AML-193 (cell line): ENCODE measurements at places on chromosomes 6 and 20.

GRCh38 chr6:163583558-163583957, 169.0 kb downstream of the QKI start:
- no peak for DNase-seq

DNA sequence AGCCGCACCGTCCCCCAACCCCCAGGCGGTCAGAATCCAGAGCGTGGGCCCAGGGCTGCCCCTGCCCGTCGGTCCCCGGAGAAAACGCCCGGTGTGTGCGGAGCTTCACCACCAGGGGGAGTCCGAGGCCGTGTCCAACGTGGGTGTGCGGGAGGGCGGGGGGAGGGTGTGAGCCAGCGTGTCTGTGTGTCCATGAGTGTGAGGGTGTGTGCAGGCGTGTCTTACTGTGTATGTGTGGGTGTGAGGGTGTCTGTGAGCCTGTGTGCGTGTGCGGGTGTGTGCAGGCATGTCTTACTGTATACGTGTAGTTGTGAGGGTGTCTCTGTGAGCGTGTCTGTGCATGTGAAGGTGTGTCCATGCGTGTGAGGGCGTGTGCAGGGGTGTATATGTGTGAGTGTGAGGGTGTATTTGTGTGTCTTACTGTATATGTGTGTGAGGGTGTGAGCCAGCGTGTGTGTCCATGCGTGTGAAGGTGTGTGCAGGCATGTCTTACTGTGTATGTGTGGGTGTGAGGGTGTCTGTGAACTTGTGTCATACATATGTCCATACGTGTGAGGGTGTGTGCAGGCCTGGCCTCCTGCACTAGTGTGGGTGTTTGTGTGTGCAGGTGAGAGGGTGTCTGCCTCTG, 24.6 kb upstream of the GATA5 start:
- DNase-seq = peak; percentile 58

- no peak for DNase-seq
These were observed 41.3 kb downstream of the DSTN start for GRCh38 chr20:17611290-17611539.

DNA sequence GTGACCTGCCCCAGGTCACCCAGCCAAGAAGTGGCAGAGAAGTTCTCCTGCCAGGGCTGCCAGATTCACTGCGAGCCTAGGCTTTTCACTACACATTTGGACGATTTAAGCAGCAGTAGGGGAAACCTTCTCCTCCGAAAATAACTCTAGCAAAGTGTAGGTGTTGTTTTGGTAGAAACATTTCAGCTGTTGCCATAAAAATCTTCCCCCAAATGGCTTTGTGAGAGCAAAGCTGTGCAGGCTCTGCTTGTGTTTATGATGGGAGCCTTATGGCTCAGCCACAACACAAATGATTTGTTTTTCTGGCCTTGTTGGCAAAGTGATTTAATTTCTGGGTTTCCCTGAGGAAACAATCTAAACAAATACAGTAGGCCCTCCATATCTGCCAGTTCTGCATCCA, 81.8 kb downstream of the PLCB4 start:
- no peak for DNase-seq

DNA sequence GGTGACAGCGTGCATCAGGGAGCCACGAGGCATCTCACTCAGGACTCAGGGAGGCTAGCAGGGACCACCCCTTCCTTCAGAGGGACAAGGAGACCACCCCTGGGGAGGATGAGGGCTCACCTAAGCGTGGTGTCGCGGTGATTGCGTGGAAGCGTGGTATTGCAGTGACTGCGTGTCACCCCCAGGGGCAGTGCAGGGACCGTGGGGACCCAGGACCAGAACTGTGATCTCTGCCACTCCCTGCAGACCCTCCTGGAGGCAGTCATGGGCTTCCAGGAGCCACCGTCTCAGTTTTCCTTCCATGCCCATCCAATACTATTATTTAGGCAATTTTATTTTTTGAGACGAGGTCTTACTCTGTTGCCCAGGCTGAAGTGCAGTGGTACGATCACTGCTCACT, 147.1 kb downstream of the TAF4 start:
- no peak for DNase-seq

DNA sequence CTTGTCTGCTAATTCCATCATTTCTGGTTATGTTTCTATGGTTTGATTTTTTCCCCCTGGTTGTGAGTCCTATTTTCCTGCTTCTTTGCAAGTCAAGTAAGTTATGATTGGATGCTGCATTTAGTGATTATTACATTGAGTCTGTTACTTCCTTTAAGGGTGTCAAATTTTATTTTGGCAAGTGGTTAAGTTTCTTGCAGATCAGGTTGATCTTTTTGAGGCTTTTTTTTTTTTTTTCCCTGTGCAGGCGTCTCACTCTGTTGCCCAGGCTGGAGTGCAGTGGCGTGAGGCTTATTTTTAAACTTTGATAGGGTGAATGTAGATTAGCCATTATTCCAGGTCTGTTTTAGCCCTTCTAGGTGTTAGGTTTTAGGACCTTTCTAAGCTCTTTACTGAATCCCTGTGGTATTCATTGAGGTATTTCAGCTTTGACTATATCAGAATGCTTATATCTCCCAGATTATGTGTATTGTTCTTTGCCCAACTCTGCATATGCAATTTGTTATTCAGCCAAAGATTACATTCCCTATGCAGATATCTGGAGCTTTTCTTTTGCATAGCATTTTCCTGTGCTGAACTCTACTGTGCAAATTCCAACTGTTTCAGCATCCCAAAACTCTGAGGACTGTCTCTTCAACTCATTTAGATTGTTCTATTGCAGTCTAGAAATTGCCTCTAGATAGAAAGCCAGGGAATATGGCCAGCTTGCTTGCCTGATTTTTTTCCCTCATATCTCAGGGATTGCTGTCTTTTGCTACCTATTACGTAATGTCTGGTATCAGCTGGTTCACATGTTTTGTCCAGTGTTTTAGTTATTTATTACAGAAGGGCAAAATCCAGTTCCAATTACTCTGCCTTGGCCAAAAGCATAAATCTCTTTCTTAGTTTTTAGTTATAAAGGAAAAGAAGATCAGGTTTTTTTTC, 113.3 kb downstream of the AFG1L start:
- DNase-seq = peak; percentile 16

DNA sequence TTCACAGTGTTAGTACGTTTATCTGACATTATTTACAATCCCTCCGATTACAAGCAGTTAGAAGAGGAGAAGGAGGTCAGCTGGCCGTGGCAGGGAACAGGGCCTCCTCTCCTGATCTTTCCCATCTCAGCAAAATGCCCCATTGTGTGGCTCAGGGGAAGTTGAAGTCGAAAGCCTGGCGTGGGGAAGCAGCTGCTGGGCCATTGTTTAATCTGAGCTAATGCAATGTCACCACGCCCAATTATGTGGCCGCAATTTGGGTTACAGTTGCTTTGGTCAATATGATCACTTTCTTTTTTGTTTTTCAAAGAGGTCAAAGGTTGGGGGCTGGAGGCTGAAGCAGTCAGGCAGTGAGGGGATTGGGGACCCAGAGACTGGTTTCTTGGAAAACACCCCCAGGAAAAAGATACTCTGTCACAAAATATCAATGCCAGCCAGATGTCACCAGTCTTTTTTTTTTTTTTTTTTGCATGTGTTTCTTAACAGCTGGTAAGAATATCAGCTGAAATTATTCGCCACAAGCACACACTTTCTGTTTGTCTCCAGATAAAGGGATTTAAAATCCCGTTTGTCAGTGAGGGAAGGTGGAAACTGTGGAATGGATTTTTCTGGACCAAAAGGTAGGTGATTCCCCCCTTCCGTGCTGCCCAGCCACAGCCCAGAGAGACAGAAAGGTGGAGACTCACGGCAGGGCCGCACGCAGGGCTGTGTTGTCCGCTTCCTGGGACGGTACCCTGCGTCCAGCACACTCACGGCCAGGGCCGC, 24.6 kb downstream of the DLL1 start:
- DNase-seq = no peak

GRCh38 chr6:130127195-130127594, 95.6 kb downstream of the SAMD3 start:
- DNase-seq = no peak

GRCh38 chr6:17151888-17152287, 50.0 kb downstream of the STMND1 start:
- DNase-seq = no peak

GRCh38 chr6:13494137-13494536, 6.7 kb upstream of the GFOD1 start:
- DNase-seq = no peak

DNA sequence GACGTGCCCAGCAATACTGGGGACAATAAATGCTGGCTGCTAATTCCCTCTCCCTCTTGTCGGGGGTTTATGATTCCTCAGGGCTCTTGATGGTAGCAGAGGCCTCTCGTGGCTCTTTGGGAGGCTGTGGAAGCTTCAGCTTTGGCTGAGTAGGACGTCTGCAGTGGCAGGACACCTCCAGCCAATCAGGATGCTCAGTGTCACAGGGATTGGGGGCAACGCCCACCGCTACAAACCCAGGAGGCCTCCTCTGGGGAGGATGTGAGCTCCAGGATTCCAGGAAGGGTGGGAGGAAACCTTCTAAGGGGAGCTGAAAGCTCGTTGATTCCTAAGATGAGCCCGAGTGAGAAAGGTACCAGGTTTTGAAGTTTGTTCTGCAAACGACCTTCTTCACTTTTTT, 19.4 kb downstream of the RSPO4 start:
- DNase-seq = no peak

- no peak for DNase-seq
These were observed 957 bp downstream of the PROKR2 start for GRCh38 chr20:5315807-5316187.

DNA sequence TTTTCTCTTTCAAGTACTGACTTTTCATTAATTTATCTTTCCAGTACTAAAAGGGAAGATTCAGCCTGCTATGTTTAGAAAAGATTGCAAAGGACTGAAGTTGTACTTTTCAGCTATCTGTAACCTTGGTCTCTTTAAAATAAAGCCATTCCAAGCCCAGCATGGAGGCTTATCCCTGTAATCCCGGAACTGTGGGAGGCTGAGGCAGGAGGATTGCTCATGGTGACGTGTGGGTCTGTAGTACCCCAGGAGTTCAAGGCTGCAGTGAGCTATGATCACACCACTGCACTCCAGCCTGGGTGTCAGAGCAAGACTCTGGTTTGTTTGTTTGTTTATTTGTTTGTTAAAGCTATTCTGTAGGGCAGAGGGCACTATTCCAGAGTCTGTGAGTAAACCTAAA, 50.6 kb upstream of the TMEM170B start:
- DNase-seq = no peak

DNA sequence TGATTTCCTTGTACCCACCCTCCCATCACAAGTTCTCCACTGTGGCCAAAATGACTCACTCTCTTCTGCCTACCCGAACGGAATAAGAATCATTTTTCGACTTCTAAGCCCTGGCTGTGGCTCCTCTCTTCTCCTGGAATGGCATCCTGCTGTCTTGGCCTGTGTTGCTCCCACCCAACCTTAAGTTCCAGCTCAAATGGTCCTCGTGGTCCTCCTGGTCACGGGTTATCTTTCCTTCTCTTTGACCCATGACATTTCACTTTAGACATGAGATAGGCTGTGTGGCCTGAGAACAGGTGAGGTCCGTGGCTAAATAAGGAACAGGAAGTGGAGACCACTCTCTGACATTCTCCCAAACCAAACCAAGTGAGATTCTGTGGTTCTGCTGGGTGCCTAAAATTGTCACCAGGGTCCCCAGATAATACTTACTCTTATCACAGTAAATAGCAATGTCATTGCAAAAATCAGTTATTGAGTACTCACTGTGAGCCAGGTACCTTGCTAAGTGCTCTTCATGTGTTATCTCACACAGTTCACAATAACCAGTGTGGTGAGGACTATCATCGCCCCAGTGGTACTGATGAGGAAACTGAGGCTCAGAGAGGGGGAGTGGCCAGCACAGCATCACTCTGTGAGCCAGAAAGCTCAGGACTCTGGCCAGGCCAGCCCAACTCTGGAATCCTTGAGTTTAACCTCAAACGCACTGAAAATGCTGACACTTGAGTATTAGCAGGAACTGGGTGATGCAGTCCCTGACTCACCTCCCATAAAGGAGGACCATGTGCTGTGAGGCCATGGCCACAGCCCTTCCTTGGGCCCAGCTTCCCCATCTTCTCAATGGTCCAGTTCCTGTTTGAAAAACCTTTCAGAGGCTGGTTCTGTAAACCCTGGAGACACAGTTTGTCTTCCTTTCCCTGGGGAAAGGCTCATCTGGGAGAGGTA, 74.8 kb upstream of the SIRPA start:
- no peak for DNase-seq
